ENCODE measurements at places on chromosomes 12 and 14.

GRCh38 chr12:57384478-57384877, 46.4 kb downstream of the R3HDM2 start:
- DNase-seq, result no peak

- DNase-seq, result no peak
Measured at GRCh38 chr14:101328412-101329028, 232.8 kb upstream of the DIO3 start.

DNA sequence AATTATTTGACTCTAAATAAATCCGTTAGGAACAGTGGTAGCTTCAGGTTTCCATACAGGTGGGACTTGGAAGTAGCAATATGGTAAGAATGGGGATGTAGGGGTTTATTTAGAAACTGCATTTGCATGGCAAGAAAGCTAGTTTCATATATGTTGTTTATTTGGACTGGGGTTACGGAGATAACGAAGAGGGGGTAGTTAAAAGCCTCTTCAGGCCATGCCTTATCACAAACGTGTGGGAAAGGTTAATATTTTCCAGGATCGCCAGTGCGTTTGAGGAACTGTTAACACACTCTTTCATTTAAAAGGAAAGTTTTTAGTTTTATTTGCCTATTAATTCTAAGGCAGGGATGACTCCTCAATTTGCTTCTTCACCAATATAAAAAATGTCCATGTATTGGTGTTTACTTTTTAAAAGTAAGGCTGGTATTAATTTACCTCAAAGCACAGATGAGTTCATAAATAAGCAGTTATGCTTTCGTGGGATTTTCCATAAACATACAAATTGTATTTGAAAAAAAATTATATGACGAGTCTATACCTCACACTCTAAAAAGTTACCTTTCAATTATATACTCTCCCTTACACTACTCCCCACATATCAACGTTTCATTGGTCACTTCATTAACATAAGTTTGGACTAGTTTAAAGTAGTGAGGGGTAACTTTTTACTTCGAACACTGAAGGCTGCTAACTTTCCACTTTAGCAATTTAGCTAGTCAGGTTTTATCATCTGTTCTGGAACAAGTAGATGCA, 814 bp downstream of the RAB2B start:
- no peak for DNase-seq

DNA sequence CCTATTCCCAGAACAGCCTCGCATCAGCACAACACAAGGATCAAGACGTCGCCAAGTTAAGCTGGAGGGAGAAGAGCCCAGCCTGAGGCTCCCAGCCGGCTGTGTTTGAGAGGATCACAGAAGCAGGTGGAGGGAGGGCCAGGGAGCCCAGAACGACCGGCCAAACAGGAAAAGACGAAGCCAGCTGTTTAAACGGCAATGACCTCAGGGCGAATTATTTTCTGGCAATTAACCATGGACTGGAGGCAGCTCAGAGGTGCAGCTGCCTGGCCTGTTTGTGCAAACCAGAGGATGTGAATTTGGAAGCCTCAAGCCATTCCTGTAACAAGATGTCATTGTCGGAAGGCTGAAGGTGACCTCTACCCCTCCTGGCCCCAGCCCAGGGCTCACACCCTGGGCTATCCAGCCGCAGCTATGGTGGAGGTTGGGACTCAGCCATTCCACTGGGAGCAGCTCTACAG, 175.8 kb upstream of the PRMT8 start:
- DNase-seq, result peak; percentile 85

- no peak for DNase-seq
Measured at GRCh38 chr12:114092981-114093380, 126.9 kb upstream of the RBM19 start.

DNA sequence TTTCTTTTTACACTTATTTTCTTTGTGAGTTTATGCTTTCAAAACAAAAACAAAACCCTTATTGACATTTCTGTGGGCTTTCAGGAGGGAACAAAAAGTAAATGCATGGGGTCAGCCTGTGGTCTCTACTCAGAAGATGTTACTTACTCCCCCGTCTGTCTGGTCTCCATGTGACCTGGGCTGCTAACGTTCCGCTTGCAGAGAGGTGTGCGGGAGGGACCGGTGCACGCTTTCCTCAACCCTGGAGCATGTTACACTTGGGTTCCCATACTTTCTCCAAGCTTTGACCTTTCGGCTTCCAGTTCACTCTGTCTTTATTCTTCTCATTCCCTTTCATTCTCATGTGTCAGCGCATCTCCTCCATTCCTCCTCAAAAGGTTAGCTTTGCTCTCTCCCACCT, 36.5 kb downstream of the ZC3H14 start:
- DNase-seq, result no peak

DNA sequence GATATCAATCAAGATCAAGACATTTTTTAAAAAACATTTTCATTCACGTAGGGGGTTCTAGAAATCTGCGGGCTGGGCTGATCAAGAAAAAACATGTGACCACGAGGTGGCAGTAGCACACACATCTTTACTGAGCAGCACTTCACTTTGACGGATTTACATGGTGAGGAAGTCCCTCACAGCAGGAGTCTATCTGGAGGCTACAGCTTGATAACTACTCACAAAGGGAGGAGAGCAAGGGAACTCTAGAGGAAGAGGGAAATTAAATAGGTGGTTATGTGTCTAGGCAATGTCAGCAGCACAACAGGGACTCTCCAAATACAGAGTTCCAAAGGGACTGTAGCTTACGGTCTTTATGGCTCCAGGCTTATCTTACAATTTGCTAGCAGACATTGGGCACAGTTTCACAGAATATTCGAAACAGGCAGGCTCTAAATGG, 248.1 kb downstream of the DPY19L2 start:
- DNase-seq, result peak; percentile 29

GRCh38 chr12:66697404-66697803, 18.5 kb upstream of the GRIP1 start:
- DNase-seq, result no peak

DNA sequence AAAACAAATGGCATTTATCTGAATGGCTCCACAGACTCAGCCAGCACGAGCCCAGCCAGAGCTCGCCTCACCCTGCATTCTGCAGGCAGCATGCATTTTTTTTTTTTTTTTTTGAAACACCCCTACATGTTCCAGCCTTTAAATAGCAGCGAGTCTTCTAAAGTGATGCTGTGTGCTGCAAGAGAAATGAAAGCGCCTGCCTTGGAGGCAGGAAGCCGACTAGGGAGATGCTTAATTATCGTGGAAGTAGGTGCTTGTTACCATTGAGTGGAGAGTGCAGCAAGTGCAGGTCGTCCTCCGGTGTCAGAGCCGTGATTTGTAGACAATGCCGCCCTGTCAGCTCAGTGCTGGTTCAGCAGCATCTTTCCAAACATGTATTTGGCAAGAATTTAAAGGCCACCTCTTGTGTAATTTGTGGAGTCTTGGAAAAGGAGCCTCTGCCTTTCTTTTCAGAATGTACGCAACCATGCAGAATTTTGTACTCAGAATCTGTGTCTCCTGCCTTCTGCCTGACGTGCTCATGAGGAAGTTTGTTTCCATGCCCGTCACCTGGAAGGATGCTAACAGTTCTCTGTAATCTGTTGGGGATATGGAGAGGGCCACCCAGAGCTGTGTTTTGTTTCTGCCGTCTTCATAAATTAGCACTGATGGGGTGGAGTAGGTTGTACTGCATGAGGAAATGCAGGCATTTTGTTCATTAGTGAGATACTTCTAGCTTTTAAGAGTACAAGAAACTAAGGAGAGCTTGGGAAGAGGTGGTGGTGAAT, 345.9 kb upstream of the RGS6 start:
- DNase-seq, result no peak

GRCh38 chr12:91404441-91404840, 221.8 kb upstream of the DCN start:
- DNase-seq, result no peak

- DNase-seq, result no peak
Measured at GRCh38 chr12:87866578-87867292, 162.5 kb downstream of the C12orf50 start.

Data from NCI-H1092 (cell line).